ENCODE measurements at places on chromosomes 7 and 10.

GRCh38 chr7:155834486-155835048 lies 22.3 kb upstream of the SHH start:
- DNase-seq: no peak

- no peak for DNase-seq
These were observed 130.4 kb downstream of the SMURF1 start for GRCh38 chr7:99013266-99014112.

- DNase-seq: no peak
These were observed 68.6 kb downstream of the CALD1 start for GRCh38 chr7:134847851-134848588.

- DNase-seq: no peak
These were observed 490.7 kb downstream of the TYW1 start for GRCh38 chr7:67487316-67487715.

GRCh38 chr10:102646610-102647442 lies 2.5 kb downstream of the TRIM8 start:
- peak; percentile 73 for DNase-seq

DNA sequence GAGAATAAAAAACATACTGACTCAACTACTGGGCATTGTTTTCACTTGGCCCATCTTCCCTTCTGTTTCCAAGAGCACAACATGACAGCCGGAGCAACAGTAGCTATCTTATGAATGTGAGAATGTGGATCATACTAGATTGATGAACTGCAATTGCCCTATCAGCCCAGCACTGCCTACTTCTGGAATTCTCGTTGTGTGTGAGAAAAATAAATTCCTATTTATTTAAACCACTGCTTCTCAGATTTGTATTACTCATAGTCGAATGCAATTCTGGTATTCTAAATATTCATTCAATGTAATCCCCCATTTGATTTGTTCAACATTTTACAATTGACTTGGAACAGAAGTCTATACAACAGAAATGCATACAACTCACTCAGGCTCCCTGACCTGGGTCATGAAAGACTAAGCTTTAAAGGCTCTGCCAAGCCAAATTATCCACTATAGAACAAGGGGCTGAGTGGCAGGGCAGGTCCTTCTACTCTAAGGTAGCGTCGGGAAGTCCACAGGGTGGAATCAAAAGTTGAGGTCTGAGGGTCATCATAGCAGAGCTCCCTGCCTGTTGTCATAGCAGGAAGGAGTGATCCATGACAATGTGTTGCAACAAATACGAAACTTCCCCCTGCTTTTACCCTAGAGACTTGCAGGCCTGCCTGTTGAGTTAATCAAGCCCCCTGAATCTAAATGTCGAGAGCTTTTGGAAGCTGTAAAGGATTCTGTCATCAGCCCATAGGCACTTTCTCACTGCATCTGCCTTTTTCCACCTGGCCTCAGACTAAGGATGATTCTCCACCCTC lies 12.4 kb upstream of the JAZF1 start:
- DNase-seq: no peak

DNA sequence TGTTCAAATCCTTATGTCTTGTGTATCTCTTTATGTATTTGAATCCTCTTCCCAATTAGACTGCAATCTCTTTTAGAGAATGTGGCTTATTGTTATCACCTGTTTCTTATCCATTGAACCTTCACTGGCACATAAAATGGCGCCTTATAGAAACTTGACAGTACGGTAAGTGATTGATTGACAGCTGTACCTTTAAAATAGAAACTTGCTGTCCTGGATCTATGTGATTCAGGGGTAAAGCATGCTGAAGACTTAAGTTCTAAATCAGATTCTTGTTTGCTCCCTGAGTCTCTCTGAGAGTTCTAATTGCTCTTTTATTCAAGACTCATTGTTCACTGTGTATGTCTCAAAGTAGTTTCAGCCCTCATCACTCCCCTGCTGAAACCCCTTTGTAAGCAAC lies 91.3 kb downstream of the CACNB2 start:
- no peak for DNase-seq

DNA sequence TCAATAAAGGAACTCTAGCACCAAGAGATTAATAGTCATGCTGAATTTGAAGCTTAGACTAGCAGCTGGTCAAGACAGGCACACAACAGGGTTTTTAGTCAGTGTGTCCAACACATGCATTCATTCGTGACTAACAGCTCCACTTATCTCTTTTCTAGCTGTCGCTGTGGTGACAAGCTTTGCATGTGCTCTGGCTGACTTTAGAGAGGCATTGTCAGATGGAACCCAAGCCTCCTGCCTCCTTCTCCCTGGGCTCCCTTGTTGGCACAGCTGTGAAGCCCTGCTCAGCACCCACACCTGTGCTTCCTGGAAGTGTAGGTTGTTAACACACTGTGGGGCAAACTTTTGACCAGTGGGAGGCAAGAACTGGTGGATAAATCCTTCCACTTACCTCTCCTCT lies 9.8 kb upstream of the AGK start:
- DNase-seq: no peak

DNA sequence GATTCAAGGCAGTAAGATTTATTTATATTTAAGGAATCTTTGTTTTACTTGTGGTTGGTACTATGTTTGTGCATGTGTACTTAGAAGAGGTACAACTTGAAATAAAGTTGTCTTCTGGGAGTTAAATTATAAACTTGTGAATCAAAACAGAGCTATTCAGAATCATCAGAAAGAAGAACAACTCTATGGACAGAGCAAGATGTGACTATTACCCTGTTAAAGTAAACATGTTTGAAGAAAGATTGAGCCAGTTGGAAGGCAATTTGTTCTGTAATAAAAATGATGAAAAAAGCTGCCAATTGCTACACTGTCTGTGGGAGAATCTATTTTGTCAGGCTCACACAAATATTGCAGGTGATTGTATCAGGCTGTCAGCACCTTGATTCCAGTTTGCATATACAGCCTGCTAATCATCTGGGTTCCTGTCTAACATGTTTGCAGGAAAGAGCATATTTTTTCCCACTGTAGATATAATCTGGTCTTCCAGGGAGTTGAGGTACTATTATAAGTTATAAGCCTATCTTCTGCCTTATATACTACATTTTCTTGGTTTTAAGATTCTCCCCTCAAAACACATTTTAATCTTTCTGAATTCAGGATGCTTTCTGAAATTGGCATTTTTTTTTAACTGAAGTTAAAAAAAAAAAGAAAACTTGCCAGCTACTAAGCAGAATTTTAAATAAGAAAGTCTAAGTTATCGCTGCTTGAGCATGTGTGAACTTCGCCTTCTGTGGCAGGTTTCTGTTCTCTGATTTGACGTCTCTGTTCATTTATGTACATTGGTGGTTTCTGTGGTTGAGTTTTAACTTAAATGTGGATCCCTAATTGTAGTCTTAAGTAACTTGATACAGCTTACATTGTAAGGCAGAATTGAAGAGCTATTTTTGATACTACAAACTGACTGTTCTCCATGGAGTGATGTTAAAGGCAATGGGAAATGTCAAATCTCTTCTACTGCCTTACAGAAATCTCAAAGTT lies 46.0 kb downstream of the ZNRF2 start:
- no peak for DNase-seq

- DNase-seq: no peak
These were observed 47.6 kb downstream of the BMS1 start for GRCh38 chr10:42830237-42830636.

DNA sequence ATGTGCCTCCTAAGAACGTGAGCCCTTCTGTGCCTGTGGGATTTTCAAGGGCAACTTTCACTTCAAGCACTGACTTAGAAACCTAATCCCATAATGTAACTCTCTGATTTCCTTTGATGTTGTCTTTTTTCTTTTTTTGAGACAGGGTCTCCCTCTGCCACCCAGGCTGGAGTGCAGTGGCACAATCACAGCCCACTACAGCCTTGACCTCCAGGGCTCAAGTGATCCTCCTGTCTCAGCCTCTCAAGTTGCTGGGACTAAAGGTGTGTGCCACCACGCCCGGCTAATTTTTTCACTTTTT lies 64.4 kb upstream of the GSDME start:
- DNase-seq: no peak

DNA sequence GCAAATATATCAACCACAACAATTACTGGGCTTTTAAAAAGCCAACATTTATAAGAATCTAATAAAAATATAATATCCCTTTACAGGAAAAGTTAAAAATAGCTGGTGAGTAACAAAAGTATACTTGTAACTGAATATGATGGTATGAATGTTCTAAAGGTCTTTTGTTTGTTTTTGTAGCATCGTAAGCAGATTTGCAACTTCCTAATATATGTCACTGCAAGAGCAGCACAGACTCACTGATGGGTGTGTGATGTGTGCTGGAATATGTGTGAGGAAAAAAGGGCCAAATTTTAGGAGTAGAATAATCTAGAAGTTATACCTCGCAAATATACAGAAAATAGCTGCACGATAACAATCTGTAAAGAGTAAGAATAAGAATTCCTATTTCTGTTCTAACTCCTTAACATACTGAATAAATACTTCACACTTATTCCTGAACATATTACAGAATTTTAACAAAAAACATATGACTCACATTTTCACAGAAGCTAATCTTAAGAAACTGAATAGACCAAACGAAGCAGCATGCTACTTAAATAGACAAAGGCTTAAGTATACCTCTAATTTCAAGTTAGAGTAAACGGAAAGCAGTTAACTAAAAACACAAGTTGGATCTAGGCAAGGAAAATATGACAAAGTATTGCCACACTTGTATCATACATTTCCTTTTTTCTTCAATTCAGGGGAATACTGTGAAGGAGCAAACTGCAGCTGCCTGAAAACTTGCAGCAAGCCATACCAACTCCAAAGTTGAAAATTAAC lies 9.6 kb downstream of the ETV1 start:
- DNase-seq: peak; percentile 18

GRCh38 chr10:96290368-96291133 lies 13.7 kb upstream of the DNTT start:
- no peak for DNase-seq

GRCh38 chr7:43726466-43726865 lies 2.9 kb downstream of the COA1 start:
- DNase-seq: no peak

- DNase-seq: no peak
These were observed 43.0 kb downstream of the LHFPL3 start for GRCh38 chr7:104371216-104371979.

DNA sequence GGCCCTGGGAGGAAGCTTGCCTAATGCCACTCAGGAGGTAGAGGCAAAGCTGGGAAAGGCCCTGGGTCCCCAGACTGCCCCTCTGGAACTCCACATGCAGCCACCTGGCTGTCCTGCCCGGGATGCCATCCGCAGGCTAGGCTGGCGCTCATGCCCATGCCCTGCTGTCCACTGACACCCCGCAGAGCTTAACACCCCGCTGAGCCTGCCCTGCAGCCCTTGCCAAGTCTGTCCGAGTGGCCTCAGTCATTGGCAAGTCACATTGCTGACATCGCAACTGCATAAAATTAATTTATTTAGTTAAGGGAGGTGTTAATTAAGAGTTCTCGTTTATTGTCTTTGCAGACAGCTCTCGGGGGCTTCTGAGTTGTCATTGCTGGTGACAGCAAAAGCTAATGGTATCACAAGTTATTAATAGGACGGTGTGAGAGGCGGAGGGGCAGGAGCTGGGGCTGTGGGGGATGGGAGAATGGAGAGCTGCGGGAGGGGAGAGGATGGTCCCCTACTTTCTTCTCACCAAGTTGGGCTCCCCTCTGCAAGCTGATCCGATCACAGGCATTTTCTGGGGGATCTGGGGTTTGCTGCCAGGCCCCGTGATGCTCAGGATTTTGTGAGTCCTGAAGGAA lies 55.6 kb upstream of the PCBD1 start:
- DNase-seq: no peak

DNA sequence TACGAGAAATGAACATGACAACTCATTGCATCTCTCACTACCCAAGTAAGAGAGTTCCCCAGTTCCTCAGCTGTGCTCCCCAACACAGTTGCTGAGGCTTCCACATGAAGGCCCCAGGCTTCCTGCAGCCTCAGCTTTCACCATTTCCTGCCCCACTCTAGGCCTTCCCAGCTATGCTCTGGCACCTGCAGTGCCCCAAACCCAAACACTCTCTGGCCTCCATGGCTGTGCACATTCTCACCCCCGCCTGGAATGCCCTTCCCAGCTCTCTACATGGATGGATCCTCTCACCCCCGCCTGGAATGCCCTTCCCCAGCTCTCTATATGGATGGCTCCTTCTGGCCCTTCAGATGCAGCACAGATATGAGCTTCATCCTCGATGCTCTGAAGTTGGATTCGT lies 61.3 kb downstream of the KIAA1549 start:
- DNase-seq: no peak

DNA sequence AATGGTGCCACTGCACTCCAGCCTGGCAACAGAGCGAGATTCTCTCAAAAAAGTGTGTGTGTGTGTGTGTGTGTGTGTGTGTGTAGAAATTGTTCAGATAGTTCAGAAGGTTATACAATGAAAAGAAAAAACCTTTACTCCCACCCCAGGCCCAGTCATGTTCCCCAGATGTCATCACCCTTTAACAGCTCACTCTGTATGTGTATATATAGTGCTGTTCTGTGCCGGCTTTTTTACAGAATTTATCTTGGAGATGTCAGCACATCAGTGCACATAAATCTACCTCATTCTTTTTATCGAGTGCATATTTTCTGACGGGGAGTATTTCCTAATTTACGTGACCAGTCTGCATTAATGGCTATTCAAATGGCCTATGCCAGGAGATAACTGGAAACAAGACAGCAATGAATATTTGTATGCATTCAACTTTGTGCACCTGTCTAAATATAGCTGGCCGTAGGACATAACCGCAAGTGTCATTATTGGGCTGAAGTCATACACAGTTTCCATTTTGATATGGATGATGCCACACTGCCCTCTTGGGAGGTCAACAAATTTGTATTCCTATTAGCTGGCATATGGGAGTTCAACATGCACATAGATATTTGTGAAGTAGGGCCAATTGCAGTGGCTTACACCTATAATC lies 11.7 kb downstream of the NIPSNAP2 start:
- DNase-seq: no peak

- DNase-seq: peak; percentile 54
These were observed 10.8 kb downstream of the TLX1 start for GRCh38 chr10:101141616-101142532.

- DNase-seq: no peak
These were observed 604.5 kb downstream of the INHBA start for GRCh38 chr7:41098402-41098801.

DNA sequence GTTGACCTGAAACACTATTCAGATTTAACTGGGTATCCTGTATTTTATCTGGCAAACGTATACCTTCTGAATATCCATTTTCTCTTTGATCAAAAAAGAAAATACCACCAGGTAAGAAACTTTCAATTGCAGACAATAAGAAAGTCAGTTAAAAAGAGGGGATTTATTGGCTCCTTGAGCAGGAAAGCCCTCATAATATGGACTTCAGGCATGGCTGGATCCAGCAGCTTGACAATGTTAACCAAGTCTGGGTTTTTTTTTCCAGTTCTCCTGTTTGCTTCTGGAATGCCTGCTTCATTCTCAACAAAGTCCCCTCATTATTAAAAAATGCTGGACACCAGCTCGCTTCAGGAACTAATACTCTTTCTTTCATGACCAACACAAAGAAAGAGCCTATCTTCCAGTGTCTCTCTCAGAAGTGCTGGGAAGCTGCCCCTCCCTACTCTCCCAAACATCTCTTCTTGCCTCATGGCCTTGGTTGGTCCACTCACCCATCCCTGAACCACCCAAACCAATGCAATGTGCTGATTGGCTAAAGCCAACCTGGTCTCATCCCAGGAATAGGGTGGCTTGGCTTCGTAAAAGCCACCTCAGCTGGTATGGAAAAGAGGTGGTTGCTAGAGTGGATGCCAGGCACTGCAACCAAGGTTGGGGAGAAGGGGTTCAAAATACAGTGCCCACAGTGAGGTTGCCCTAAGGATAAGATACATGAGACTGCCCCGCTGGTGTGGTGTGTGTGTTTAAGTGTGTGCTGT lies 30.6 kb upstream of the WDFY4 start:
- DNase-seq: no peak

GRCh38 chr7:50782375-50783208 lies at the start of gene GRB10:
GRB10 (minus strand) TSS chr7:50782896; CDS start chr7:50732322, 50,574 bp downstream.
- DNase-seq: no peak
